ENCODE measurements at places on chromosomes 1 and 21.

GRCh38 chr1:227790034-227790400 lies 25.5 kb upstream of the PRSS38 start:
- DNase-seq, result no peak

GRCh38 chr1:228684607-228685006 lies 50.7 kb upstream of the RHOU start:
- no peak for DNase-seq

DNA sequence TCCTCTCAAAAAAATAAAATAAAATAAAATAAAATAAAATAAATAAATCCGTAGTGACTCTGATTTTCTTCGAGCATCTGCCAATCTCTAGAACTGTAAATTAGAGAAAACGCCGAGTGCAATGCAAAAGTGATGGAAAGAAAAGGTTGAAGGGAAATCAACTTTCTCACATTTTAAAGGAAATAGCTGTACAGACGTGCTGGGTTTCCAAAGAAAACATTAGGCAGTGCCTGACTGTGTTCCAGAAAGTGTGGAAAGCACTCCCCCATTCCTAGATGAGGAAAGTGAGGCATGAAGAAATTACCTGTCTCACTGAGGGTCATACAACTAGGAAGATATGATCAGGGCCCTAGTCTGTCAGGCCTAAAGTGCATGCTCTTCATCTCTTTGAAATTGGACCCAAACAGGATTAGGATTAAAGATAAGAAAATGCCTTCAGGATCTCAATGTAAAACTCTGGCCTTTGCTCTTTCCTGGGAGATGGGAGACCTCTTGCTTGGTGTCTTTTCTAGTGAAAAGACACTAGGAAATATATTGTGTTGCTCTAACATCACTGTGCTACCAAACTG lies 1.8 kb upstream of the PTPN14 start:
- no peak for DNase-seq

- DNase-seq, result no peak
These were observed 6.2 kb downstream of the FNDC5 start for GRCh38 chr1:32864375-32865019.

- DNase-seq, result peak; percentile 49
These were observed 71.8 kb downstream of the CHRM3 start for GRCh38 chr1:239458144-239458500.

DNA sequence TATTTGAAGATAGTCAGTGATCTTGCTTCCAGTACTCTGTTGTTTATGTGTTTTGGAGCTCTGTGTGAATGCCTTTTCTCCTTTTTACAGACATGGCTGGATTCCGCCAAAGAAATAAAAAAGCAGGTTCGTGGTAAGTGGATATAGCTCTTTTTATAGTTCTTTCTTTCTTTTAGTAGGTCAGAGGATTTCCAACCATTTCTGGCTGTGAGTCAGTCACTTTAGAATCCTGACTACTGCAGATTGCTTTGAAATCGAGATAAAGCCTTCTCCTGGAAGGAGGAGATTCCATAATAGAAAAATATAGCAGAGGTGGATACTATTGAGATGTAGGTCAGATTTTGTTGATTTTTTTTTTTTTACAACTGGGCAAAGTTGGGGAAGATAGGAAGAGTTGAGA lies 97.4 kb downstream of the EPB41 start:
- no peak for DNase-seq

DNA sequence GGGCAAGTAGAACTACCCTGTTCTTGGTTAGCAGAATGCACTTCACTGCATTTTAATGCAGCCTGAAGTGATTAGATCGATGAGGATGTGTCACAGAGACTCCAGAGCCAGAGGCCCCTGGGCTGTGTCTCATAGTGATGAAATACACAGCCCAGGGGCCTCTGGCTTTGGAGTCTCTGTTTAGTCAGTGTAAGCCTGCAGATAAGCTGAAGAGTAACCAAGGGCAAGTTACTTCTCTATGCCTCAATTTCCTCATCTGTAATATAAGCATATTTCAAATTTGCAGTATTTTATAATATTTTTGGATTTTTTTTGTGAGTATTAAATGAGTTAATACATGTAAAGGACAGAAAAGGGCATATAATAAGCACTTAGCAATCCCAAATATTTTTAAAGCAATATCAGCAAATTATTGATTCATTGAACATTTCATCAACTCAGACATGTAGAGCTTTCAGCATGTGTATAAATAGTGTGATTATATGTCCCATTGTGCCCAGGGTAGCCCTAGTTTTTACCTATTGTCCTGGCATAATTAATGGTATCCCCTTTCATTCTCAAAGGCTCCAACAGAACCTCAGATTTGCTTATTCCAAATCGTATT lies 23.6 kb upstream of the APOBEC4 start:
- peak; percentile 84 for DNase-seq

DNA sequence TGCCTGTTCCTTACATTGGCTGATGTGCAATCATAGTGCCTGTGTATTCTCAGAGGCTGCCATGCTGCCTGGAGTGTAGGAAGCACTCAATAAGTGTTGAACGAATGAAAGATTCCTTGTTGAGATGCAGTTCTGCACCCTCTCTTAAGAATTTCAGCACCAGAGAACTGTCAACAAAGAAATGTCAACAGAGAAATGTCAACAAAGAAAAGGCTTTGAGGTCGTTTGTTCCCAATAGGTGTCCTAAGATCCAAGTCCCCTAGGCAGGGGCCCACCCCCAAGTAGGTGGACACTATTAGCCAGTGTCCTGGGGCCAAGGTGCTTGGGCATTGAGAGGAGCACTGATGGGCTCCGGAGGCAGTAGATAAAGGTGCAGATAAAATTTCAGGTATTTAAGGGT lies 12.6 kb downstream of the KCND3 start:
- no peak for DNase-seq
